Adrenal gland (tissue), 19 donors: ENCODE measurements at places on chromosomes 2 and 18. TPM values are rescaled to one million over a fixed set of nuclear protein-coding genes. Genes with fewer than 3 reads are reported as not detected.

DNA sequence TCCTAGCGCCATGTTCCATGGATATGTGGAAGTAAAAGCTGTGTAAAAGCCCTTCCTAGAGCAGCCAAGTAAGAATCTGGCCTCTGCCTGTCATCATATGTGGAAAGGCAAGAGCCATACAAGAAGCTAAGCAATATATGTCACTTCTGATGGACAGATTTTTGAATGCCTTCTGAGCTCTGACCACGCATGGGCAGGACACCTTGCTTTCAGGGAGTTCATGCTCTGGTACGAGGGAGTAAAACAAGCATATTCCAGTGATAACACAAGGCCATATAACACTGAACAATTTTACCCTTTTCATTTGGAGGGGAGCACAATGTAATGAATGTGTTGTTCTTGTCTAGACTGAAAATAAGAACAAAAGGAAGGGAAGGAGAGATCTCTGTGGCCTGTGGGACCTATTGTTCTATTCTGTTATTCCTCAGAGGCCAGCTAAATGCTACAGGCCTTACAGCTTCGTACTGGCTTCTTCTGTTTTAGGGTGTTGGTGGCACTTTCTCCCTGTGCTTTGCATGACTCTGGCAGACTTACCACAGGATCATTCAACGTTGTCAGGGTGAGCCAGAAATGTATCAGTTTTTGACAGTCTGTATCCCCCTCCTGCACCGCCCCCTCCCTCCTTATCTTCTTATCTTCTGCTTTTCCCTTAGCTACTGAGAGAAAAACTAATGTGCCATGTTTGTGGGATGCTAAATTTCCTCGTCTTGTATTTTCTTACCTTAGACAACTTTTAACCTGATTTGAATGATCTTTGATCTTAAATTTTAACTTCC lies 99.5 kb downstream of the MAP4K4 start:
- no peak for DNase-seq

- no peak for DNase-seq
These were observed 108.7 kb downstream of the XRCC5 start for GRCh38 chr2:216217904-216218260.

DNA sequence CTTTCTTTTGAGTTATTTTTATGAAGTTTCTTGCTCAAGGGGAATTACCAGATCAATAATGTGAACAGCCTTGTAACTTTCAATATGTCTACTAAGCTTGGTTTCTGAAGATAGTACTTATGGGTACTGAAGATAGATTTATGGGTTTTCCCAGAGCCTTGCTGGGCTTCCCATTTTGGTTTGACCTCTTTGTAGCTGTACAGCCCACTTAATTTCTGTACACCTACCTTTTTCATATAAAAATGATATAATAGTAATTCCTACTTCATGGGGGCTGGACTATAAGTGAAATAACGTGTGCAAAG lies 22.2 kb downstream of the IL1R2 start:
- no peak for DNase-seq

DNA sequence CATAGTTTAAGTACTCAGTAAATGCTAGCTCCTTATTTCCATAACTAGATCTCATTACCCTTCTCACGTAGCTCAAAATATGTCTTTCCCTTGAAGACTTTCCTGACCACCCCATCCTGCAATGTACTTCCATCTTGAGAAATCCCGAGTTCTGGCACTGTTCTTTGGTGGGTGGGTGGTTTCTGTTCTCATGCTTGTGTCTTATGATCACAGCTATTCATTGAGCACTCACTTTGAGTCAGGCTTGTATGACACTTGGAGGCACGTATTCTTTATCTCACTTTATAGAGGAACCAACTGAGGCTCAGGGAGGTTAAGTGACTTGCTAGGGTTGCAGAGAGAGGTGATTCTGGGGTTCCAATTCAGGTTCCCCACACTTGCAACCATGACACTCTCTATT lies 9.0 kb upstream of the CLIP4 start:
- DNase-seq, result no peak

DNA sequence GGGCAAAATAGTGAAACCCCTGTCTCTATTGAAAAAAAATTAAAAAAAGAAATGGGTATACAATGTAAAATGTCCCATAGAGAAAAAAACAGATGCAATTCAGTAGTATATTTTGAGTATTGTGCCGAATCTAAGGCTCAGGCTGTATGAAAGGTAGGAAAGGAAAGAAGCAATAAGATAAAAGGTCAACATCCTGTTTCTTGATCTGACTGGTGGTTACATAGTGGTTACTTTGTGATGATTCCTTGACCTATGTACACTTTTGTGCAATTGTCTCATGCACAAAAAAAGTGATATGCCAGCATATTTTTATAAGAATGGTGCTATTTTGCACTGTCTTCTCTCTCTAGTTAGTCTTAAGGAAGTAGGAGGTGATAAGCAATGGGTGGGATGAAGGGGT lies 1333.7 kb upstream of the TMEFF2 start:
- DNase-seq, result no peak

DNA sequence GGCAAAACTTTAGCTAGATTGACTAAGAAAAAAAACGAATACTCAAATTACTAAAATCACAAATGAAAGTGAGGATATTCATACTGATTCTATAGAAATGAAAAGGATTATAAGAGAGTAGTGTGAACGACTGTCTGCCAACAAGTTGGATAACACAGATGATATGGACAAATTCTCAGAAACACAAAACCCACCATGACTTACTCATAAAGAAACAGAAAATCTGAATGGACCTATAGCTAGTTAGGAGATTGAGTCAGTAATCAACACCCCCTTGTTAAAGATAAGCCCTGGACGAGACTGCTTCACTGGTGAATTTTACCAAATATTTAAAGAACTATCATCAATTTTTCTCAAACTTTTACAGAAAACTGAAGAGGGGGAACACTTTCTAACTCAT lies 108.8 kb upstream of the TMEM200C start:
- no peak for DNase-seq

The FEV gene
- not detected for total RNA-seq

The PROC gene
- not detected for total RNA-seq

The MCM6 gene
- total RNA-seq, result 11.8 TPM
